Activated naive CD8-positive, alpha-beta T cell treated with anti-CD3 and anti-CD28 coated beads, Interleukin-2, amount 10 ng/mL, durations not matched to agents 7 days and 5 days (primary cell): ENCODE measurements at places on chromosomes 3 and 15. TPM values are rescaled to one million over a fixed set of nuclear protein-coding genes. Genes with fewer than 3 reads are reported as not detected.

- H3K4me3 ChIP-seq = no peak overlapping the region
- peaks cover 2% of the 10 kb centered on the region for H3K4me1 ChIP-seq
- no peak overlapping the region for H3K27ac ChIP-seq
- H3K27me3 ChIP-seq = no peaks in the 10 kb centered on the region
- DNase-seq = no peak
Measured at GRCh38 chr3:49966233-49966942, 26.4 kb downstream of the RBM6 start.

GMPS gene
- total RNA-seq = 86.8 TPM

GOLGA6L7 gene
- total RNA-seq = not detected

GRCh38 chr15:44527241-44527640, 9.7 kb upstream of the EIF3J start:
- DNase-seq = no peak
- H3K4me3 ChIP-seq = no peak overlapping the region
- H3K4me1 ChIP-seq = peaks cover 1% of the 10 kb centered on the region

DNA sequence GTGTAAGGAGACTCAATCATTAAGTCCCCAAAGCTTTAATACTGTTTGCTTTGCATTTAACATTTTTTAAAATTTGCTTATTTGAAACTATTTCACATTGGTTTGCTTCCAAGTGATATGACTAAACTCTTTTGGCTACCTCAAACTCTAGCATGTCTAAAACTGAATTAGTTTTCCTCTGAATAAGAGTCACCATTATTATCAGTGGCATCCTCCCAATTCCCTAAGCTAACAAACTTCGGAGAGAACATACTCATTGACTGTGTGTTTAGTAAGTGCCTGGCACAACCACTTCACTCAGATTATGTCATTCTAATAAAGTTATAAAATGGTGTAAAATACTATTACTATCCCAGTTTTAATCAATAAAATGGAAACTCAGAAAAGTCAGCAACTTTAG, 21.9 kb downstream of the ATOSA start:
- no peak for DNase-seq
- H3K4me1 ChIP-seq = peaks cover 12% of the 10 kb centered on the region
- H3K27me3 ChIP-seq = no peaks in the 10 kb centered on the region

DNA sequence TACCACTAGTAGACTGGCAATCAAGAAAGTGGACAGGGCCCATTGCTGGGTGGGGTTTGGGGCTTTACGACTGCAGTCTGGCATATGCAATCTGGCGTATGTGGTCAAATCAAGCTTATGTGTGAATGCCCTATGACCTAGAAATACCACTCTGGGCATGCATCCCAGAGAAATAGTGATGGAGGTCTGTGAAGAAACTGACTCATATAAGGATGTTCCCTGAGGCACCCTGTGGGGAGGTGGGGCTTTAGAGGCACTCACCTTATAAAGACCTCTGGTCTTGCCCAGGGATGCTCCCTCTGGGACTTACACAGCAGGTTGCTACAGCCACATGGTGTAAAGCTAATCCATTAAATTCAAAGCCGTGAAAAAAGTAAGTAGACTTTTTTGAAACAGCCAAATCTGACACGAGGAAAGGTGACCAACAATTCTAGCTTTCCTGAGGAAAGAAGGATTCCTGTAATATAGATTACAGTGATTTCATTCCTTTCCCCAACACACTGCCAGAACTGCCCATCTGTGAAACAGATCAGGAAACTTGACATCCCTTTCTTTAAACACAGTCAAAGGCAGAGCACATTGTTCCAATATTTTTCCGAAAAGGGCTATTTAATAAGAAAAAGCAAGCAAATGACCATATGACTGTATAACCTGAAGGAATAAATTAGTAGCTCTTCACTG, 13.6 kb downstream of the RARRES1 start:
- peaks cover 16% of the 10 kb centered on the region for H3K4me1 ChIP-seq
- DNase-seq = no peak
- H3K4me3 ChIP-seq = no peak overlapping the region
- no peaks in the 10 kb centered on the region for H3K27me3 ChIP-seq
- no peak overlapping the region for H3K27ac ChIP-seq

- DNase-seq = no peak
- H3K36me3 ChIP-seq = no peaks in the 10 kb centered on the region
- H3K27ac ChIP-seq = no peak overlapping the region
- H3K4me1 ChIP-seq = no peaks in the 10 kb centered on the region
- no peaks in the 10 kb centered on the region for H3K27me3 ChIP-seq
Measured at GRCh38 chr3:4038351-4038750, 239.1 kb downstream of the LRRN1 start.

CELSR3 gene
- total RNA-seq = 16.2 TPM

DNA sequence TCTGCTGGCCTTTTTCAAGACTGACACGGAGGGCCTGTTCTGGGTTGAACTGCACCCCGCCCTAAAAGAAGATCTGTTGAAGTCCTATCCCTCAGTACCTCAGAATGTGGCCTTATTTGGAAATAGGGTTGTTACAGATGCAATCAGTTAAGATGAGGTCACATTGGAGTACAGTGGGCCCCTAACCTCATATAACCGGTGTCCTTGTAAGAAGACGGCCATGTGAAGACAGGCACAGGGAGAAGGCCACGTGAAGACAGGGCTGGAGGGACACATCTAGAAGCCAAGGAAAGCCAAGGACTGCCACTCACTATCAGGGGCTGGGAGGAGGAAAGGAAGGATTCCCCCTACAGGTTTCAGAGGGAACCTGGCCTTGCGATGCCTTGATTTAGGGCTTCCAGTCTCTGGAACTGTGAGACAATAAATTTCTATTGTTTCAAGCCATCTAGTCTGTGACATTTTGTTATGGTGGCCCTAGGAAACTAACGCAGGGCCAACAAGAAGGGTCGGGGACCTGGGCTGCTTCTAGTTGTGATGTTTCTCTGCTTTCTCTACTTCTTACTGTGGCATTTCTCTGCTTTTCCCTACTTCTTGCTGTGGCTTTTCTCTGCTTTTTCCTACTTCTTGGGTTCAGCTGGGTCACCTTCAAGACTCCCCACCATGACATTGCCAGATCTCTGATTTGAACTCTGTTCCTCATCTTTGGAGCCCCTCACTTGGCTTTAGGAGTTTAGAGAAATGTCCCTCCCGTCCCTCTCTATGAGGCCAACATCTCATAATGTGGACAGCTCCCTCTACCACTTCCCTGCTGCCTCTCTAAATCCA, 4.8 kb upstream of the CCDC174 start:
- no peak for DNase-seq
- peaks cover 25% of the 10 kb centered on the region for H3K4me1 ChIP-seq
- H3K27ac ChIP-seq = no peak overlapping the region
- H3K4me3 ChIP-seq = no peak overlapping the region
- H3K36me3 ChIP-seq = no peaks in the 10 kb centered on the region

DNA sequence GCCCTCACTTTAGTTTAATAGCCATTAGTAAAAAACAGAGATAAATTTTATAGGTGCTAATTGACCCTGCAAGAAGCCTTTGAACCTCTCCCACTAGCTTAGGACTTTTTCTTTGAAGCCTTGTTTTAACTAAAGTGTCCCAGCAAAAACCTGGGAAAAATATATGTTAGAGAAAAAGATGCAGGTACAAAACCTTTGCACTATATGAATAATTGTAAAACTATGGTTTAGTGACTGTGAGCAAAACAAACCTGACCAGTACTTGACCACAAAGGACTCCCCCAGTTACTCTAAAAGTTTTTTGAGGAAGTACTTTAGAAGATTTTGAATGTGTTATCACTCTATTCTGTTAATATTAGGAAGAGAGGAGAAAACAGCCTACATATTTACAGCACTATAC, 123.3 kb upstream of the TP63 start:
- H3K27me3 ChIP-seq = no peaks in the 10 kb centered on the region
- H3K27ac ChIP-seq = no peak overlapping the region
- no peaks in the 10 kb centered on the region for H3K36me3 ChIP-seq
- H3K4me1 ChIP-seq = peaks cover 2% of the 10 kb centered on the region
- DNase-seq = no peak
- no peak overlapping the region for H3K4me3 ChIP-seq

SAMD7 gene
- not detected for total RNA-seq
